Fibroblast of skin of abdomen (primary cell): ENCODE measurements at places on chromosomes 5 and 9.
A peak's percentile ranks its signal among the peaks of the same experiment; 100 is the strongest.

DNA sequence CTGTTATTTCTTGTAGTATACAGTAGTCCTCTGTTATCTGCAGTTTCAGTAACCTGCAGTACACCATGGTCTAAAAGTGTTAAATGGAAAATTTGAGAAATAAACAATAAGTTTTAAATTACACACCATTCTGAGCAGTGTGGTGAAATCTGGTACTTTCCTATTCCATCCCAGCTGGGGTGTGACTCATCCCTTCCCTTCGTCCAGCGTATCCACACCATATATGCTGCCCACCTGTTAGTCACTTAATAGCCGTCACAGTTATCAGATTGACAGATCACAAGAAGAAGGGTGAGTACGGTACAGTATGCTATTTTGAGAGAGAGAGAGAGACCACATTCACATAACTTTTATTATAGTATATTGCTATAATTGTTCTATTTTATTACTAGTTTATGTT lies 28.9 kb downstream of the FAM151B start:
- peak; percentile 63 for DNase-seq

- DNase-seq = no peak
Observed at GRCh38 chr9:91496351-91496750, 72.7 kb upstream of the NFIL3 start.

GRCh38 chr9:26811106-26811505 lies 81.5 kb downstream of the CAAP1 start:
- DNase-seq = no peak

DNA sequence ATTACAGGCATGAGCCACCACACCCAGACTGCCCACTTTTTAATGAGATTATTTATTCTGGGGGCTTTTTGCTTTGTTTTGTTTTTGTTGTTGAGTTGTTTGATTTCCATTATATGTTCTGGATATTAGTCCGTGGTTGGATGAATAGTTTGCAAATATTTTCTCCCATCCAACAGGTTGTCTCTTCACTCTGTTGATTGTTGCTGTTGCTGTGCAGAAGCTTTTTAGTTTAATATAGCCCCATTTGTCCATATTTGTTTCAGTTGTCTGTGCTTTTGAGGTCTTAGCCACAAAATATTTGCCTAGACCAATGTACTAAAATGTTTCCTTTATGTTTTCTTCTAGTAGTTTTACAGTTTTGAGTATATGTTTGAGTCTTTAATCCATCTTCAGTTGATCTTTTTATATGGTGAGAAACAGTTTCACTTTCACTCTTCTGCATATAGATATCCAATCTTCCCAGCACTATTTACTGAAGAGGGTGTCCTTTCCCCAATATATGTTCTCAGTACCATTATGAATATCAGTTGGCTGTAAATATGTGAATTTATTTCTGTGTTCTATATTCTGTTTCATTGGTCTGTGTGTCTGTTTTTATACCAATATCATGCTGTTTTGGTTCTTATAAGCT lies 30.2 kb upstream of the TBCA start:
- DNase-seq = no peak

- DNase-seq = no peak
Observed at GRCh38 chr9:110543631-110544051, 35.9 kb downstream of the SVEP1 start.

DNA sequence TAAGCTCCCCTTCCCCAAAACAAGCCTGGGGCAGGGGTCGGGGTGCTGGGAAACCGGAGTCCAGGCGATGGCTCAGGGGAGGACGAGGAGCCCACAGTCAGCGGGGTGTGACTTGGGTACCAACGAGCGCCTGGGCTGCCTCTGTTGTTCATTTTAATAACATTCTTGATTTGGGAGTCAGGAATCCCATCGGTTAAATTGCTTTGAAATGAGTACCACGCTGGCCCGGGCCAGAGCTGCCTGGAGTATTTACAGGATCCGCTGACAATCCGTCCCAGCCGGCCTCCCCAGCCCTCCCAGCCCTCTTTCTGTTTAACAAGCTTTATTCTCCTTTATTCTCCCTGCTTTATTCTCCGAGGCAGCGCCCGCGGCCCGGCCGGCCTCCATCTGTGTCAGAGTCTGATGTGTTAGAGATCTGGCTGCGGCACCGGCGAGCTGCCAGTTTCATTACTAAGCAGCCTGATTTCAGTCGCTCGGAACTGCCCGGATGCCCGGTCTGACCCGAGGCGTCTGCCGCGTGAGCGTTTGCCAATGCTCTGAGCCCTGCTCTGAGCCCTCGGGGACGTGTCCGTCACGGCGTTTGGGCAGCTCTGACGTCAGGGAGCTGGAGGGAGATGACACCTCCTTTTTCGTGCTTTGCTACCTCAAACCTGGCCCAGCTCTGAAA lies 16.5 kb upstream of the QRFP start:
- peak; percentile 46 for DNase-seq

DNA sequence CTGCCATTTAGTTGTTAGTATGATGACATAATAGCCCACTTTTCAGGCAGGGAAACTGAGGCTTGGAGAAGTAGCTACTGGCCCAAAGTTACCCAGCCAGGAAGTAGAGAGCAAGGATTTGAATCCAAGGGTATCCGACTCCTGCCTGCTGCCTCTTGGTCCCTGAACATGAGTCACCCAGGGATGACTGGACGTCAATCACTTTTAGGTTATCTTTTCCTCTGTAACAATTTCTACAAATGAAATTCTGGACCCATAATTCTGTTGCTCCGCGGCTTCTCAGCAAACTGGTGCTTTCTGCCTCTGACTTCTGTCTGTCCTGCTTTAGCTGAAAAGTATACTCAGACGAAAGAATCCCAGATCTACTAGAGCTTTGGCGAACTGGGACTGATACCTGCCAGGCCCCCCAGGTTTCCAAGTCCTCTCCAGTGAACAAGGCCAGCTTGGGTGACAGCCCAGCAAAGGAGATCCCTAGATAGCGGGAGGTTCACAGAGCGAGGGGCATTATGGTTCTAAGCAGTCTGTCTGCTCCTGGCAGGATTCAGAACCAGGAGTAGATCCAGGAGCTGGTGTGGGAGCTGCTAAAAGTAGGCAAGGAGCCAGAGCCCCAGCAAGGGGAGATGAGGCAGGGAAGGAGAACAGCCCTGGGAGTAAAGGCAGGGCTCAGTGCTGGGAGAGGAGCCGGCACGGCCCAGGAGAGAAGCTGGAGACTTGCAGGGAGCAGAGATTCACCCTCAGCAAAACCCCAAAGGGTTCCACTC lies 20.6 kb downstream of the OLFML2A start:
- peak; percentile 12 for DNase-seq

- no peak for DNase-seq
Observed at GRCh38 chr5:82777106-82777505, 300.1 kb downstream of the TMEM167A start.

- no peak for DNase-seq
Observed at GRCh38 chr5:167564275-167564674, 727.2 kb upstream of the WWC1 start.

DNA sequence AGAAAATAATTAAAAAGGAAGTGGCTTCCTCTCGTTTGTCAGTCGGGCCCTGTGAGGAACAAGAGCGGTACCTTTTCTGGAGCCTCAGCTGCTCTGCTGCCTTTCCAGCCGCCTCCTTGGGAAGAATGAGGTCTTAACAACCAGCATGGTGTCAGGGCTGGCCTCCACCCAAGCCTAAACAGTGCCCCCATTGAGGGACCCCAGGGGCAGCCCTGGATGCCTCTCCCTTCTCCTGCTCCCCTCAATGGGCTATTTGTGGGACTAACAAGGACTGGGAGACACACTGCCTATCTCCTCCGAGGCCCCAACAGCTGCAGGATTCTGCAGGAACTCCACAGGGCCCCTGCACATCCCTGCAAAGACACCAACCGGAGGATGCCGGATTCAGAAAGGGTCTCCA lies 155.4 kb upstream of the MAP3K1 start:
- no peak for DNase-seq

GRCh38 chr5:40089269-40089668 lies 590.4 kb upstream of the PTGER4 start:
- DNase-seq = no peak

- DNase-seq = no peak
Observed at GRCh38 chr9:38333047-38333446, 59.5 kb upstream of the ALDH1B1 start.

DNA sequence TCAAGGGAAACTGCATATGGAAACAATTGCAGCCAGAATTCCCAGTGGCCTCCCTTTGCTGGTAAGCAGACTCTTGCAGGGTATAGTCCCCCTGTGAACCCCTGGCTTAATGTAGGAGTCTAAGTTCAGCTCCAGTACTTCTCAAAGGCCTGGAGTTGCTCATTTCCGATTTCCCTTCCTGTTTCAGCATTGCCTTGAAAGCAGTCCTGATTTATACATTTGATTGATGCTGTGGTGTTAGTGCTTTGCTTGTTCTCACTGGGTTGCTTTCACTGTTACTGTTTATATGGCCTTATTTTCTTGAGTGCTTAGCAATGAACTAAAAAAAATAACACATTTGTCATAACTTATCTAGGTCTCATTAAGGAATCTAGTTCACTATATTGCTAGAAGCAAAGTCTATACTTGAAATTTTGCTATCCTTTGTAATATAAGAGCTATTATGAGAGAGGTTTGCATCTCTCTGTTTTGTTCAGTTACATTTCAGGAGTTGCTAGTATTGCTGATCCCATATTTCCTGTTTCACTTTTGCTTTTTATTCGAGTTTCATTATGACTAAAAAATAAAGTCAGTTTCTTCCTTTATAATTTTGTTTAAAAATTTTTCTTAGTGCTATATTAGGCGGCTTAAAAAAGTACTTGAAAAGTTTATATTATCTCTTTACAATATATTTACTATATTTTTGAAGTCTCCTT lies 122.4 kb upstream of the NMUR2 start:
- DNase-seq = no peak

DNA sequence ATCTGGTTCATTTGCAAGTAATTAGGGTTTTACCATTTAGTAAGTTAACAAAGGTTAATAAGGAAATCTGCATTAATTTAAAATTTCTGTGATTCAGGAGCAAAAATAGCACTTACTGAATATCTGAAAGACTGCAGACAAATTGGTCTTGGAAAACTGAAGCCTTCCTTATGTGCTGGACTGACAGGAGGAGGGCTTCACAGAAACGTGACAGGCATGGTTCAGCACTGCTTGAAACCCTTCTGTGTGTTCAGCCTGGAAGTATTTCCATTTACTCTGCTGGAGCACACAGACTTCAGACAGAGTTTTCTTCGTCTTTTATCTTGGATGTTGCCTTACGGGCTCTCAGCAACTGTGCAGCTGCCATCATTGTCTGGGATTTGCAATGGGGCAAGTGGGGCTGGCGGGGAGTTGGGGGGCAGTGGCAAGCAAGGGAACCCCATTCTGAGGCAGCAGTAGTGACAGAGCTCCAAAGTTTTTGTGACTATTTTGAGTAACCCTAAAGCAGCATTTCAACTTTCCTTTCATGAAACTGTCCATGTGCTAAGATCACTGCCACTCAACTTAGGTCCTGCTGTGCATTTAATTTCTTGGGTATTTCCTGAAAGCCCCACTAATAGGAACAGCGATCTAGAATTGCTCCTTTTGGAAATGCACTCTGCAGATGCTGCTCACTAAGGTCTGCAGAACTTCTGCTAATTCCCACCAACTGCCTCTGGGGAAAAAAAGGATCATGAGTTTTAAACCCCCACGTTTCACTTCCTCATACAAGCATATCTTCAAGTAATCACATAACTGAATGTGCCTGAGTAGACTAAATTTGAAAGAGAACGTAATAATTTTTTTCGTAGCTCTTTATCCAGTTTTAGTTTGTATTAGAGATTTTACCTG lies 56.6 kb downstream of the KCNN2 start:
- no peak for DNase-seq

DNA sequence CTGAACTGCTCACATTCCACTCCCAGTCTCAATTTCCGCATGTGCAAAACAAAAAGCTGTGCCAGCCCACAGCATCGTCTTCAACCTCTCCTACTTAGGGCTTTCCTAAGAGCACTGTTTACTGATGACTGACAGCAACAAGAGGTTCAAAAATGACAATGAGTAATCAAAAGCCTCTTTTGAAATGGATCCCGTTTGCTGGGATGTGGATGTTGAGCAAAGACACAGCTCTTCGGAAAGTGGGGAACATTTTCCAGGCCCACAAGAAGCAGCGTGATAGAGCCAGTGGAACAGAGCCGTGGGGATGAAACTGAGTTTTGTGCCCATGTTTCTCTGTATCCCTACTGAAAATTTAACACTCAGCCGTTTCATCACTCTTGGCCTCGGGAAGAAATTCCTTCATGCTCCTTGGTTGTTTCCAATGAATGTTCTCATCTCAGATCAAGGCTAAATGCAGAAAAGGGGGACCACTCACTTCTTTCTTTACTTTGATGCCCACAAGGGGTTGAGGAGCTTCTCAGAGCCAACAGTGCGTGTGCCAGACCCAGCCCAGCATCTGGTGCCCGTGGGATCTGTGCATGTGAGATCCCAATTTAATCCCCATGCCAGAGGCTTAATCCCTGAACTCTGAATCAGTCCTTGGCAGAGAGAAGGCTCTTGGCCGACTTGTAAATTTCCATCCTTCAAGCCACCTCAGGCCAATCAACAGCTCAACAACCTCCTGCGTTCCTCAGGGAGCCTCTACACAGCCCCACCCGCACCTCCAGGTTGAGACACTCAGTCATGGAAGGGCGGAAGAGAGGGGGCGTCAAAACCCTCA lies 230.2 kb upstream of the DAPK1 start:
- DNase-seq = no peak

- DNase-seq = peak; percentile 83
Observed at GRCh38 chr5:67010684-67011409, 185.8 kb downstream of the CD180 start.

DNA sequence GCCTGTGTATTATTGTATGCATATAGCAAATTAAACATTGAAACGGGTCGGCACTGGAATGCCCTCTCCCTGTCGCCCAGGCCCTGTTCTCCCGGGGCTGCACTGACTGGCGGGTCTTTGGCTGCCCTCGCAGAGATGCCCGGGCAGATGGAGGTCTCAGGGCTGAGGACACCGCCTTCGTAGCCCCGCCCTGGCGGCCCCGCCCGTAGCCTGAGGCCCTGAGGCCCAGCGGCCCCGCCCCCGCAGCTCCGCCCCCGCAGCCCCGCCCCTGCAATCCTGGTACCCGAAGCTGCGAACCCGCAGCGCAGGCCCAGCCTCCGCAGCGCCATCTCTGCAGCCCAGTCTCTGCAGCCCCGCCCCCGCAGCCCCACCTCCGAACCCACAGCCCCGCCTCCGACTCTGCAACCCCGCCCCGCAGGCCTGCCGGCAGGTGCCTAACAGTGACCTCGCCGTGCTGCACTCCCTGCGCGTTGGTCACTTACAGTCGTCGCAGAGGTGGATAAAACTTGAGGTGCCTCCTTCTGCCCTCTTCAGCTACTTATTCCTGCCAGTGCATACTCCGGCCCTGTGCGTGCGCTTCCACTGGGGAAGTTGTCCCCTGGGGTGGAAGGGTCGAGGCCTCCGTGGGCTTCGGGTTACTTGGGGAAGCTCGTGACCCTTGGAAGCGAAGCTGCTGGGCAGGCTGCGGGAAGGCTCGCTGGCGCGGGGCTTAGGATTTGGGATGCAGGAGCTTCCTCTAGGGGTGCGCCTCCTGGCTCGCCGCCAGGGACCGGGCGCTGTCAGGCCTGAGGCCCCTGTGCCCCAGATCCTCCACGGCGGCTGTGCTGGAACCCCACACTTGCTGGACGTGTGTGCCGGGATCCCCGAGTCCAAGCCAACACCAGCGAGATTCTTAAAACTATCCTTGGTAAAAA lies 72.3 kb downstream of the ICE1 start:
- peak; percentile 36 for DNase-seq
